CD4-positive, alpha-beta memory T cell (primary cell): ENCODE measurements at places on chromosomes 5 and 9.
A peak's percentile ranks its signal among the peaks of the same experiment; 100 is the strongest.

DNA sequence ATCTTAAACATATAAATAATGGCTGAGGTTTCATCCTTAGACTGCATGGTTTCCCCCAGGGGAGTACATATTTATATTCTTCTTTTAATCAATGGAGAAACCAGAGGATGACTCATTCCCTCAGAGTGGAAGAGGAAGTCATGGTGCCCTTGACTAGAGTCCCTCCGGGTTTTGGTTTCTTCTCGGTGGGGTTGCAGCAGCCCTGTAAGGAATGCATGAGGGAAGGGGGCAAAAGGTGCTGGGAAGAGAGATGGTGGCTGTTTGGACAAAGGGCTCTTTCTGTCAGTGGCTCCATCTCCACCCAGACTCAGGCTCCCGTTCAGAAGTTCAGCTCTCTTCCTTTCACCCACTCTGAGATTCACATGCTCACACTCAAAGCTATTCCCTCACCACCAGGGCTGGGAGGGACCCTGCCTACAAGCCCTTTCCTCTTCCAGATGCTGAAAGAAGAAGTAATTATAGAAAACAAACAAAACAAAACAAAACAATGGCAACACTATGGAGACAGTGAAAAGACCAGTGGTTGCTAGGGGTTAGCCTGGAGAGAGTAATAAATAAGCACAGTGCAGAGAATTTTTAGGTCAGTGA is 129.8 kb upstream of the IL12B start:
- no peaks in the 10 kb centered on the region for H3K27me3 ChIP-seq
- no peak overlapping the region for H3K4me3 ChIP-seq
- H3K27ac ChIP-seq = no peak overlapping the region
- no peak for DNase-seq

- H3K36me3 ChIP-seq = no peaks in the 10 kb centered on the region
- H3K4me3 ChIP-seq = no peak overlapping the region
- no peaks in the 10 kb centered on the region for H3K27me3 ChIP-seq
- no peak for DNase-seq
- H3K27ac ChIP-seq = no peak overlapping the region
These were observed 216.9 kb downstream of the SH3GL2 start for GRCh38 chr9:17795744-17796143.

DNA sequence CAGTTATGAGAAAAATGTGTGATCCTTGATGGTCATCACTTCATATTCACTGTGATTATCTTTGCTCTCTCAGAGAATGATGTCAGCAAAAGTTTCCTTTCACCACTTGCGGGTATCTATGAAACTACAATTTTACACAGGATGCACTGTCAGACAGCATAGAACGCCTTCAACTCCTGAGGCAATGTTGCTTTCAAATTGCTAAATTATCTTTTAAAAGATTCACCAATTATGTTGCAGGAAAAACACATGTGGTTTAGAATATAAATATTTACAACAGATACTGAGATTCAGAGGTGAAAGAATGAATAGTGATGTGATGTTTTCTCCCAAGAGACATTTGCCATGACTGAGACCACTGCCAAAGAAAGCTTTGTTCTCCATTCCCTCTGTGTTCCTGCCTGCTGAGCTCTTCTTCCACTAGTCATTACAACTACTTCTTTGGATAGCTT is 879.8 kb upstream of the DMAC1 start:
- H3K4me1 ChIP-seq = no peaks in the 10 kb centered on the region
- no peaks in the 10 kb centered on the region for H3K27me3 ChIP-seq
- DNase-seq = no peak
- H3K4me3 ChIP-seq = no peak overlapping the region
- H3K36me3 ChIP-seq = no peaks in the 10 kb centered on the region

GRCh38 chr5:137735555-137736284 is at the start of gene KLHL3:
Gene KLHL3 (minus strand): TSS chr5:137736089. CDS start chr5:137735646, 443 bp downstream.
- H3K4me3 ChIP-seq = peak within 1 kb of the TSS; percentile 73
- H3K4me1 ChIP-seq = peaks cover 68% of the 10 kb centered on the region
- DNase-seq = peak; percentile 27
- H3K27me3 ChIP-seq = no peaks in the 10 kb centered on the region
- no peaks in the 10 kb centered on the region for H3K36me3 ChIP-seq

- H3K4me1 ChIP-seq = no peaks in the 10 kb centered on the region
- no peak overlapping the region for H3K27ac ChIP-seq
- no peak for DNase-seq
These were observed 12.7 kb upstream of the AHRR start for GRCh38 chr5:308672-309271.

DNA sequence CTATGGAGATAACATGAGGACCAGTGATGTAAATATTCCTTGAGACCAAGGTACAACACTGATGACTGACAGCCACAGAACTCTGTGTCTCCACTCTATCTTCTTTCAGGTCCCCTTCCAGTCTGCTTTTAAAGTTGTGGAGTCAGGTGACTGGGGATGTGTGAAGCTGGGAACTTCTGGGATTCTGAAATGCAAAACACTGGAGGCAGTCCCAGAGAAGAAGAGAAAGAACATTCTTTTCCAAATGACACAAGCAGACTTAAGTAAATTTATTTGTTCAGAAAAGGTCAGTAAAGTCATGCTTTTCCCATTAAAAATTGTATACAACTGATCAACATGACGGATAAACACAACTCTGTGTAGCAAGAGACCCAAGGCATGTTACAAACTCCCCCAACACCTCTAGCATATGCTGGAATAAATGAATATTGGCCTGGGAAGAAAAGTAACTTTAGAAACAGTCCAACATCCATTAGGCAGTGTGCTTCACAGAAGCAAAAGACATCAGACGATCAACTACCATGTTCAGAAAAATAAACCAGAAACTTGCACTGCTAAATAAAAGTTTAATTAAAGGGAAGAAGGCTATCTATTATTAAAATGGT is 92.4 kb upstream of the IFNK start:
- H3K4me3 ChIP-seq = no peak overlapping the region
- no peak overlapping the region for H3K27ac ChIP-seq

DNA sequence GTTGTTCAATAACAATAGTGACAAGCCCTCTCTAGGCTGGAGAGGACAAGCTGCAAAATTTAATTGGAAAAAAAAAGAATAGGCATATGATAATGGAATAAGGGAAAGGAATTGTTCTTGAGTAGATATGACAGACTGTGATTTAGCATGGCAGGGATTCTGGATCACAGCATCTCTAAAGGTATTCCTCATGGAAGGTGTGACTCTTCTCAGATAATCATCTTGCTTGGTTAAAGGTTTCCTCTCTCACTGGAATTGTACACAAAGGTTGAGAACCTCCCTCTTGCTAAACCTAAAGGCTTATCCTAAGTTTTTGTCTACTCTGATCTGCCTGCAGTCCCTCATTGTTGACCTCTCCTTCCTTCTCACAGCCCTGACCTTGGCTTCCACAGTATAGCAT is 31.6 kb downstream of the ELOVL7 start:
- H3K36me3 ChIP-seq = no peaks in the 10 kb centered on the region
- H3K27me3 ChIP-seq = no peaks in the 10 kb centered on the region
- no peaks in the 10 kb centered on the region for H3K4me1 ChIP-seq

DNA sequence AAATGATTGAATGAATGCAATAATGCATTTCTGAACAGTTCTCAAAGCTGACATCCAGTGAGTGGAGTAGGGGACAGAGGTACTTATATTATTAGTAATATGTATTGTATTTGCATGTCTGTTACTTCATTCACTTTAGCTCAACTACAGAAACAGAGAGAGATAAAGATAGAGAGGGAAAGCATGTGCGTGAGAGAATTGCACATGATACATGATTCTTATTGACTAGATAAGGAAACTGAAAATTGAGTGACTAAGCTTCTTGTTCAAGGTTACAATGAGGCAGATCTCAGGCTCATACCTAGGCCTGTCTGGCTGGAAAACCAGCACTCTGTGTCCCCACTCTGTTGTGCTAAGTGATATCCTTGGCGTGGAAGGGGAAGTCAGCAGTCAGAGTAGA is 337.7 kb upstream of the KLF4 start:
- H3K36me3 ChIP-seq = no peaks in the 10 kb centered on the region
- H3K27ac ChIP-seq = no peak overlapping the region
- no peak for DNase-seq
- H3K27me3 ChIP-seq = no peaks in the 10 kb centered on the region
- H3K4me1 ChIP-seq = no peaks in the 10 kb centered on the region

DNA sequence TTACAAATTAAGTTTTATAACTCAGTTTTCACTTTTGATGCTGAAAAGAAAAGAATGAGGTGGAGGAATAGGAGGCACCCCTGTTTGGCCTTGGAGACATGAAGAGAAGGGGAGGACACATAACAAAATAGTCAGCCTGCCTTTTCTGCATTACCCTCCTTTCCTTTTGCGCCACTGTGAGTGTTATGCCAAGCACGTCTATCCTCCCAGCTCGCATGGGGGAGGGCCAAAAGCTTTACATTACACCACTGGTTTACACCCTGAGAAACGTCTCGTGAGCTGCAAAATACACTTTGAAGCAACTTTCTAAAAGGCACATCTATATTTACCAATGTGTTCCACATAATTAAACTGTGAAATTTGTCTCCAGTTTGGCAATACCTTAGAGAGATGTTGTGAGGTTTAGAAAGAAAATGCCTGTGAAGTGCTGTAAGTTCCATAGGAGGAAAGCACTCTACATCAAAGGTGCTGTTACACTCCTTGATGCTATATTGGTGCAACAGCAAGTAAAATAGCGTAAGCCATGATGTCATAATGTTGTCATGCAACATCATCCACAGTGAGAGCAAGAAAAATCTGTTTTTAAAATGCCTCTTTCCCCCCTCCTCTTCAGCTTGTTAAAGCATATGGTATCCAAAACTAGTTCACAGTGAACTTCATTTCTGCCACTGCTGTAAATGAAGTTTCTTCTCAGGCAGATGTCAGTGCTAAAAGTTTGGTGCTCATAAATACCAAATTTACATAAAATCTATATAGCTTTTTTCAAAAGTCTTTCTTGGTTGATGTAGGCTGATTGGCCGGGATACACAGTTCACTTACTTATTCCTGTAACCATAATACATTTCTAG is 50.3 kb downstream of the CETN3 start:
- DNase-seq = no peak
- no peaks in the 10 kb centered on the region for H3K27me3 ChIP-seq
- no peaks in the 10 kb centered on the region for H3K4me1 ChIP-seq
- no peak overlapping the region for H3K27ac ChIP-seq
- H3K36me3 ChIP-seq = no peaks in the 10 kb centered on the region
- no peak overlapping the region for H3K4me3 ChIP-seq

DNA sequence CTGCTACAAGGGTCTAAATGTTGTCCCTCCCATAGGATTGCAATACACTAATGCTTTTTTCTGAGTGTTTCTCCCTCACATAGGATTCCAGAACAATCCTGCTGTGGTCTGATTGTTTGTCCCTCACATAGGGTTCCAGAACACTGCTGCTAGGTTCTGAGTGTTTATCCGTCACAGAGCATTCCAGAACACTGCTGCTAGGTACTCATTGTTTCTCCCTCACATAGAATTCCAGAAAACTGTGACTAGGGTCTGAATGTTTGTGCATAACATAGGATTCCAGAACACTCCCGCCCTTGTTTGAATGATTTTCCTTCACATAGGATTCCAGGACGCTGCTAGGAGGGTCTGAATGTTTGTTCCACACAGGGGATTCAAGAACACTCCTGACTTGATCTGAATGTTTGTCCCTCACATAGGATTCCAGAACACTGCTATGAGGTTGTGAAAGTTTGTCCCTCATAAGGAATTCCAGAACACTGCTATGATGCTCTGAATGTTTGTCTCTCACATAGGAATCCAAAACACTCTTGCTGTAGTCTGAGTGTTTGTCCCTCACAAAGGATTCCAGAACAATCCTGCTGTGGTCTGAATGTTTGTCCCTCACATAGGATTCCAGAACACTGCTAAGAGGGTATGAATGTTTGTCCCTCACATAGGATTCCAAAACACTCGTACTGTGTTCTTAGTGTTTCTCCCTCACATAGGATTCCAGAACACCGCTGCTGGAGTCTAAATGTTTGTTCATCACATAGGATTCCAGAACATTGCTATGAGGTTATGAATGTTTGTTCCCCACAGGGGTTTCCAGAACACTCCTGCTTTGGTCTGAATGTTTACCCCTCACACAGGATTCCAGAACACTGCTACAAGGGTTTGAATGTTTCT is 213.5 kb downstream of the FOXD4L6 start:
- no peak overlapping the region for H3K4me3 ChIP-seq
- H3K27ac ChIP-seq = no peak overlapping the region
- H3K4me1 ChIP-seq = no peaks in the 10 kb centered on the region
- no peaks in the 10 kb centered on the region for H3K36me3 ChIP-seq

DNA sequence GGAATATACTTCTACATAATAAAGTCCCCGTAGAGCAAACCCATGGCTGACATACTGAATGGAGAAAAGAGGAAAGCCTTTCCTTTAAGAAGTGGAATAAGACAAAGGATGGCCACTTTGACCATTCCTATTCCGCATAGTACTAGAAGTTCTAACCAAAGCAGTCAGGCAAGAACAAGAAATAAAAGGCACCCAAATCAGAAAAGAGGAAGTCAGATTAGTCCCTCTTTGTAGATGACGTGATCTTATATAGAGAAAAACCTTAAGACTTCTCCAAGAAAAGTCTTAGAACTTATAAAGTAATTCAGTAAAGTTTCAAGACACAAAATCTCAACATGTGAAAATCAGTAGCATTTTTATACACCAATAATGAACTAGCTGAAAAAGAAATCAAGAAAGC is 133.9 kb downstream of the GIN1 start:
- no peaks in the 10 kb centered on the region for H3K4me1 ChIP-seq
- no peaks in the 10 kb centered on the region for H3K36me3 ChIP-seq
- H3K27me3 ChIP-seq = no peaks in the 10 kb centered on the region
- H3K27ac ChIP-seq = no peak overlapping the region
- no peak for DNase-seq
- no peak overlapping the region for H3K4me3 ChIP-seq

DNA sequence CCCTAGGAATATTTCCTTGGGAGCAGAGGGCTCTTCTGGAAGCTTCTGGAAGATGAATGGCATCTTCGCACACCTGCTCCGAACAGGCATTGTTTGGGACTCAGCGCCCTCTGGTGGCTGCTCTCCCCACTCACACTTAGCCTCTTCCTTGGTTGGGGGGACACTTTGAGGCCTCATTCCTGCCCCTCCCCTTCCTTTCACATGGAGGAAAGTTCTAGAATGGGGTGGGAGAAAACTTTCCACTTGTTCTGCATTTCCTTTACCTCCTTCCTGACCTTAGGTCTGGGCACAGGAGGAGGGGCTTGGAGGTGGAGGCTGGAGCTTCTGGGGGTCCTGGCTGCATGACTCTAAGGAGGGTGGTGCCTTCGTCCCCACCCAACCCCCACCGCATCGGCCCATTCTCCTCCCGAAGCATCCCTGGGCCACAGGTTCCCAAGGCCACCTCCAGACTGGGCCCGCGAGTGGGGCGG is 19.3 kb upstream of the SMIM32 start:
- no peaks in the 10 kb centered on the region for H3K36me3 ChIP-seq
- DNase-seq = peak; percentile 52
- no peaks in the 10 kb centered on the region for H3K27me3 ChIP-seq
- H3K27ac ChIP-seq = no peak overlapping the region

DNA sequence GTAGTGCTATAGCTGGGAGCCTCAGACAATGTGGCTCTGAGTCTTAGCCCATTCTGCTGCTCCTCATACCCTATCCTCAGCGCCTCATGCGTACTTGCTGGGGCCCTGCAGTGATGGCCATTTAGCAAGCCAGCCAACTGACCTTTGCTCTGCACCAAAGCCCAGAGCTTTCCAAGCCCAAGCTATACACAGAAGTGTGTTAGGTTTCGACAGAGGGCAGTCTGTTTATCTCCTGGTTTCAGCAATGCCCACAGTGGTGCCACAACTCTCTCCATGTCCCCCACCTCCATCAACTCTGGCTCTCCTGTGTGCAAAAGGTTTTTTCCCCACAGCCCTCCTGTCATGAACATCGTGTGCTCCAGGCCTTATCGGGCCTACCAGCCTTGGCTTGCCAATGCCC is 16.9 kb downstream of the GNG10 start:
- no peaks in the 10 kb centered on the region for H3K4me1 ChIP-seq
- DNase-seq = no peak
- H3K27me3 ChIP-seq = no peaks in the 10 kb centered on the region
- no peak overlapping the region for H3K4me3 ChIP-seq
- H3K27ac ChIP-seq = no peak overlapping the region
